Stimulated activated CD4-positive, alpha-beta T cell treated with anti-CD3 and anti-CD28 coated beads, Interleukin-1b, Interleukin-23, amount 100 ng/mL, for 4 hours (primary cell): ENCODE measurements at places on chromosomes 6 and 20.

DNA sequence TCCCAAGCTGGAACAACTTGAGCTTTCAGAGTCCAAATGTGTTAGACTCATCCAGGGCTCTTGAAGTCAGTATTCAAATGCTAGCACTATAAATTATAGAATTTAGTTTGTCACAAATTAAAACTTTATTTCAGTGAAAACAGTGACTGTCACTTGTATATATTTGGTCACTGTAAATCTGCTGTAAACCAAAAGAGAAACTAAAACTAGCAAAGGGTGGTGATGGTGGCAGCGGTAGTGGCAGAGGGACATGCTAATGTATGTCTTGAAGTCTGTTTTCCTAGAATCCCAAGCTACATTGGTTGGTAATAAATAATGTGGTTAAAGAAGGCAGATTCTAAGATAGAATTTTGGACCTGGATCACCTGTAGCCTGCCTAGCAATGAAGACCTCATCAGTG lies 140.4 kb upstream of the CENPW start:
- DNase-seq = no peak

GRCh38 chr20:64065974-64066343 lies 3.0 kb downstream of the TCEA2 start:
- no peak for DNase-seq

DNA sequence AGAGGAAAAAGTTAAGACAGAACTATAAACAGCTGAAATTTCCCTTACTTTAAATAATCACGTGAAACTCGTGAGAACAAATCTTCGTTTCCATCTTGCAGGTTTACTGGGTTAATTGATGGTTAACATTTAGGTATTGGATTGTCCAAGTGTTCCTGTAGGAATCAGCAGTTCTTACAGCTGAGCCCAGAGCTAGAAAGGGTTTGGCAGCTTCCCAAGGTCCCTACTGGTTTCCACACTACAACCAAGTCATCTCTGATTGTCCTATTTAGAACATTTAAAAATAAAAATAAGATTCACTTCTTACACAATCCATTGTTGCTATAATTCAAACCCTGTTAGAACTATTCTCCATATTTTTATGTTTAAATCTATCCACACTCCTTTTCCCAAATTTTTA lies 15.8 kb downstream of the MPC1 start:
- no peak for DNase-seq

- no peak for DNase-seq
Measured at GRCh38 chr20:19780261-19780660, 22.2 kb downstream of the RIN2 start.

- DNase-seq = no peak
Measured at GRCh38 chr6:139927236-139927635, 552.8 kb upstream of the CITED2 start.

GRCh38 chr6:167538746-167539145 lies 213.9 kb downstream of the TTLL2 start:
- DNase-seq = no peak

- no peak for DNase-seq
Measured at GRCh38 chr20:3925899-3926638, 36.9 kb downstream of the PANK2 start.

DNA sequence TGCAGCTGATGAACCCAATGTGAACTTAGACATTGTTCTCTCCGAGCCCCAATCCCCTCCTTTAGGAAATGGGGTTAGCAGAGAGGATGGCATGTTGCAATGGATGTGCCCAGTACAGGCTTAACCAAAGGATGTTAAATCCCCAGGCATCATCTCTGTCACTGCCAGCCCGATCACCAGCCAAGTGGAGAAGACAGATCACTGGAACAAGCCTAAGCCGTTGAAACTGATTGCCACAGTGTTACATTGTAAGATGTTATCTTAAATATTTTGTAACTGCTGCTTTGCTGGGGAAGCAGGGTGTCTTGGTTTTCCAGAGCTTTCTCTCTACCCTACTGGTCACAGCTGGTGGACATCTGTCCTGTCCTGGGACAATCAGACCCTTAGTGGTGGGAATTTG lies 783.4 kb upstream of the CHD6 start:
- DNase-seq = no peak

GRCh38 chr6:73823046-73823735 lies 127.2 kb downstream of the CD109 start:
- no peak for DNase-seq

DNA sequence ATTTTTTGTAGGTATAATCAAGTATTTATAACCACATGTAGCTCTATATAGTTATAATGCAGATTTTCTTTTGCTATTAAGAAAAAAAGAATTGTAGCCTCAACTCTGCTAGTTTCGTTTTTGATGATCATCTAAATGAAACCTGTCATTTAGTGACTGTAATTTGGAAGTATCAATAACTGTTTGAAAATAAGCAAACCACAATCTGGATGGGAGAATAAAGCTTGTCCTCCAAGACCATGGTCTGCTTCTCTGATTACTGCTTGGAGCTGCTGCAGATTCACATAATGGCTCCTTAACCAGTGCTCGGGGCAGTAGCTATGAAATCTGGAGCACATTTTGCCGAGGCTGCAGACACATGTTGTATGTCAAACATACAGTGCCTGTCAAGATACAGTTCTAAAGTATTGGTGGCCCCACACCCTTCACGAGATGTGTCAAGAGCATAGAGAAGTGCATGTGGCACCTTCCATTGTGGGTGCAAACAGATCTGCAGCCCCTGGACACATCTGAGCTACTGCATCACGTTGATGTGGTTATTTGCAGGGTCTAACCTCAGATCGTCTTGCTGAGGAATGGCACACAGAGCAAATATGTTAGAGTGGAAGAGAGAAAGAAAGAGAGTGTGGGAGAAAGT lies 255.7 kb upstream of the SUPT3H start:
- no peak for DNase-seq

- DNase-seq = no peak
Measured at GRCh38 chr20:12093057-12093796, 175.5 kb downstream of the BTBD3 start.

- DNase-seq = no peak
Measured at GRCh38 chr6:166423051-166423745, 40.5 kb upstream of the MPC1 start.

DNA sequence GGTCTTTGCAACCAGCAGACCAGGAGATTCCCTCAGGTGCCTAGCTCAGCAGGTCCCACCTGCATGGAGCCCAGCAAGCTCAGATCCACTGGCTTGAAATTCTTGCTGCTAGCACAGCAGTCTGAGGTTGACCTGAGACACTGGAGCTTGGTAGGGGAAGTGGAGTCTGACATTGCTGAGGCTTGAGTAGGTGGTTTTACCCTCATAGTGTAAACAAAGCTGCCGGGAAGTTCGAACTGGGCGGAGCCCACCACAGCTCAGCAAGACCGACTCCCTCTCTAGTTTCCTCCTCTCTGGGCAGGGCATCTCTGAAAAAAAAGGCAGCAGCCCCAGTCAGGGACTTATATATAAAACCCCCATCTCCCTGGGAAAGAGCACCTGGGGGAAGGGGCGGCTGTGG lies 34.3 kb downstream of the PRSS35 start:
- no peak for DNase-seq

GRCh38 chr6:36735110-36736071 lies 37.8 kb downstream of the RAB44 start:
- no peak for DNase-seq

- DNase-seq = no peak
Measured at GRCh38 chr20:15379681-15380296, 1042.4 kb upstream of the FLRT3 start.

- DNase-seq = no peak
Measured at GRCh38 chr6:118263921-118264486, 284.1 kb upstream of the PLN start.

GRCh38 chr6:143370812-143371370 lies 79.6 kb downstream of the ADAT2 start:
- DNase-seq = no peak

DNA sequence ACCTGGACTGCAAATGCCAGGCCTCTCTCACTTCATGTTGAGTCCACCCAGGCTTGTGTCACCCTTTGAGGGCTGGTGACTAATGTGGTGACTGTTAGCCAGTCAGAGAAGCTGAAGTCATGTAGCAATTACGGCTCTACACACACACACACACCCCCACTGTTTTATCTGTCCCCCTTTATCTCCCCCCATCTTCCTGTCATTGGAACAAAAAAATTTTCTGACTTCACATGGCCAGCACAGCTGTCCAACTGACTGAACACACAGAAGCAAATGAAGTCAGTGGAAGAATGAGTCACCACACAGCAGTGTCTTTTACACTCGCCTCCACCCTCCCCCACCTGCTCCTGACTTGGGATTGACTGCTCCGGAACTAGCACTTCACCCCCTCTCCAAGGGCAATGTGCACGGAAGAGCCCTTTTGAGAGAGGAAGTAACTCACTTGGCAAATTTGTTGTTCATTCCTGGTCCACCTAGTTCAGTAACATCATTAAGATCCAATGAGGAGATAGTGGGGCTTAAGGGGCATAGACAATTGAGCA lies 198.0 kb downstream of the RNF144B start:
- DNase-seq = no peak

- DNase-seq = no peak
Measured at GRCh38 chr6:169271158-169271876, 17.7 kb upstream of the THBS2 start.

DNA sequence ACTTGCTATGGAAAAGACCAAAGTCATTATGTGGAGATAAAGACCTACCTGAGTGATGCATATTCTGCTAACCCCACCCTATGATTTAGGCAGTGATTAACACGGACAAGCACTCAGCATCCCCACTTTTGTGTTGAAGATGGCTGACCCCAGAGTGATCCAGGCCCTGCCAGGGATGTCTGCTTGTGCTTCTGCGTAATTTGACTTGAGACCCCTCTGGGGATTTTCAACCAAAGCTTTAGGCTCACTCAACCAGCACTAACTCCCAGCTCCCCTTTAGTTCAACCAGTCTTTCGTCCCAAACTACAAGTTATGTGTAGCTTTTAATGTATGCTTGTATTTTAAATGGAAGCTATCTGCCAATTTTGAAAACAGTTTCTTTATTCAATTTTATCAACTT lies 538.0 kb upstream of the ID4 start:
- DNase-seq = no peak

- DNase-seq = no peak
Measured at GRCh38 chr6:15132167-15132566, 113.7 kb upstream of the JARID2 start.

DNA sequence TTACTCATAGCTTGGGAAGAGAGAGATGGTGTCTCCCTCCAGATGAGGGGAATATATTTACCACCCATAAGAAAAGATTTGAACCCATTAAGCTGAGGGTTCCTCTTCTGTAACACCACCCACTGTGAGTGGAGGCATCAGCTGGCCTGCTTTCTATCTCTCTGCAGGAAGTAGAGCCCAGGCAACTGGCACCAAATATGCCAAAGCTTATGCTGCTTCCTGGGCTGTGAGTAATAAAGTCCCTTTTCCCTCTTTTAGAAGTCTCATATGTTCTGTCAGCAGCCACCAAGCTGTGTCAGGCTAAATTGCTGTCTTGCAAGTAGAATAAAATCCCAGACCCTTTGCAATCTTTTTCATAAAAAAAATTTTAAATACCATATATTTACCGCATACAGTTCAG lies 241.4 kb downstream of the LAMA2 start:
- no peak for DNase-seq

DNA sequence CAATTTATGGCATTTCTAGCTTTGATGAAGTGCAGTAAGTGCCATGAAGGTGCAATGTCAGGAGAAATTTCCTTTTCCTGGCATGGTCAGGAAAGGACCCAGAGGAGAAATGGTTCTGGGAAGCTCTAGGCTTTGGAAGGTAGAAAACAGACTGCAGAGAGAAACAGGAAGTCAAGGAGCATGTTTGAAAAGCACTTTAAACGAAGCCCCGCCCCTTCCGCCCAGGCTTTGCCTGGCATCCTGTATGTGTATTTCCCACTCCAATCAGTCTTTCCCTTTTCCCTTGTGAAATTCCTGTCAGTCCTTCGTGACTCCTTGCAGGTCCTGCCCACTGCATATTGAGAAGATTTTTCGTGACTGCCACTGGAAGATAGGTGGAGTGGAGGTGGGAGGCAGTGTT lies 320.9 kb upstream of the SASH1 start:
- no peak for DNase-seq

GRCh38 chr6:68615938-68616337 lies 19.1 kb upstream of the ADGRB3 start:
- no peak for DNase-seq

DNA sequence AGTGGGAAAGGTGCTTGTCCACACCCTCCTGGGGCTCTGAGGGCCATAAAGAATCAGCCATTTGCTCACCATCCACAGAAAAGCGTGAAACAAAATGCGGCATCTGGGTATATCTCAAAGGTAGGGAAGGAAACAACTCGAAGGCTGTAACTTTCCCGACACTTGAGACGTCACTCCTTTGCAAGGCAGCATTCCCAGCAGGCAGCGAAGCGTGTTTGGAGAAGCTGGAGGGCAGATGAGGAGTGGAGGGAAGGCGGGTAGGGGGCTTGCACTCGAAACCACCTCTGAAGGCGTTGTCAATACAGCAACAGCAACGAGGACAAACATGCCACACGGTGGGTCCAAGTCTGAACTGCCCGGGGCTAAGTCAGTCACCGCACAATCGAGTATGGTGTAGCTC lies 98.4 kb downstream of the FOXC1 start:
- DNase-seq = no peak

GRCh38 chr6:167031082-167031709 lies 32.0 kb downstream of the CEP43 start:
- no peak for DNase-seq

DNA sequence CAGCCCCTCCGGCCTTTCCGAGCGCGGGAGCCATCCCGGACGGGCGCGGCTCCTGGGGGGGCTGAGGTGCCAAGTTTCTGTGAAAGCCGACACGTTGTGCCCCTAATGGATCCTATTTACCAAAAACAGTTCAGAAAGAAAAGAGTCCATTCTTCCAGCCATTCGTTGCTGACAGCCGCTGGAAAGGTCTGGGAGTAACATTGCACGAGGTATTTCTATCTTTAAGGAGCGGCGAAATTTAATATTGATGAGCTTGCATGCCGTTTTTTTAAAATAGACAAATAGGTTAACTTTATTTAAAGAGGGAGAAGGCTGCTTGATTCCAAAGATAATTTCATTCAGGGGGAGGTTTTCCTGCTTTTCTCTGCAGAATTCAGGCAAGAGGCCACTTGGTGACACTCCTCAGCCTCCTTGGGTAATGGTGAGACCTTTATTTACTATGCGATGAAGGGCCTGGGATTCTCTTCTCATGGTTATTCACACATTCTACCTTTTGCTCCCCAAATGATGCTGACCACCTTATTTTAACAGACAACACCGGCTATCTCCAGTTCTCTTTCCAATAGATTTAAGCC lies 988 bp downstream of the TIAM2 start:
- DNase-seq = no peak

GRCh38 chr6:19524366-19525186 lies 312.6 kb upstream of the ID4 start:
- DNase-seq = no peak

- DNase-seq = no peak
Measured at GRCh38 chr20:6920991-6921613, 153.6 kb downstream of the BMP2 start.

DNA sequence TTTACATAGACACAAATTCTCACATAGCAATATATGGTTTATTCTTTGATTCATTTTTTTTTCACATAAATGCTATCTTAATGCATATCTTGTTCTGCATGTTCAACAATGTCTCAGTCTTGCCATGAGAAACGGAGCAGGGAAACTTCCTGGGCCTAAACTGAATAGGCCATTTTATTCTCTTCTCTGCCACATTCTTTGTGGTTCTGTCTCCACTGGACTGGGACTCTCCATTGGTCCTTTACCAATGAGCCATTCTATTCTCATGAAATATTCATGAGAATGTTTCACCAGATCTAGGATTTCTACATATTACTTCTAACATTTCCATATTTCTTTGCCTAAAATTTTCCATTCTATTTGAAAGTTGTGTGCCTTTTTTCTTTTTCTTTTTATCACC lies 42.8 kb downstream of the LAMA2 start:
- no peak for DNase-seq

GRCh38 chr20:58922036-58922435 lies 59.0 kb upstream of the NELFCD start:
- no peak for DNase-seq
